ENCODE measurements at places on chromosomes 13 and 19.

- DNase-seq = no peak
Measured at GRCh38 chr13:85230691-85231093, 568.5 kb downstream of the SLITRK6 start.

GRCh38 chr13:110758195-110758805, 44.8 kb downstream of the ING1 start:
- DNase-seq = no peak

- no peak for DNase-seq
Measured at GRCh38 chr13:50766013-50766412, 77.5 kb downstream of the DLEU7 start.

DNA sequence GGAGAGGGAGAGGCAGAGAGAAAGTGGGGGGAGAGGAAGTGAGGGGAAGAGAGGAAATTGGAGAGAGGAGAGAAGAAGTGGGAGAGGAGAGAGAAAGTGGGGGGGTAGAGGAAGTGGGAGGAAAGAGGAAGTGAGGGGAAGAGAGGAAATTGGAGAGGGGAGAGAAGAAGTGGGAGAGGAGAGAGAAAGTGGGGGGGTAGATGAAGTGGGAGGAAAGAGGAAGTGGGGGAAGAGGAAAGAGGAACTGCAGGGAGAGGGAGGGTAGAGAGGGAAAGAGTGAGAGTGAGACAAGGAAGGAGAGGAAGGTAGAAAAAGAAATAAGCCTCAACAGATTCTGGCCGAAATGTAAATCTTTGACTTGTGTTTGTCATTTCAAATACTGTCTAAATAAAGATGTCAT, 146.6 kb downstream of the KLF12 start:
- DNase-seq = no peak

DNA sequence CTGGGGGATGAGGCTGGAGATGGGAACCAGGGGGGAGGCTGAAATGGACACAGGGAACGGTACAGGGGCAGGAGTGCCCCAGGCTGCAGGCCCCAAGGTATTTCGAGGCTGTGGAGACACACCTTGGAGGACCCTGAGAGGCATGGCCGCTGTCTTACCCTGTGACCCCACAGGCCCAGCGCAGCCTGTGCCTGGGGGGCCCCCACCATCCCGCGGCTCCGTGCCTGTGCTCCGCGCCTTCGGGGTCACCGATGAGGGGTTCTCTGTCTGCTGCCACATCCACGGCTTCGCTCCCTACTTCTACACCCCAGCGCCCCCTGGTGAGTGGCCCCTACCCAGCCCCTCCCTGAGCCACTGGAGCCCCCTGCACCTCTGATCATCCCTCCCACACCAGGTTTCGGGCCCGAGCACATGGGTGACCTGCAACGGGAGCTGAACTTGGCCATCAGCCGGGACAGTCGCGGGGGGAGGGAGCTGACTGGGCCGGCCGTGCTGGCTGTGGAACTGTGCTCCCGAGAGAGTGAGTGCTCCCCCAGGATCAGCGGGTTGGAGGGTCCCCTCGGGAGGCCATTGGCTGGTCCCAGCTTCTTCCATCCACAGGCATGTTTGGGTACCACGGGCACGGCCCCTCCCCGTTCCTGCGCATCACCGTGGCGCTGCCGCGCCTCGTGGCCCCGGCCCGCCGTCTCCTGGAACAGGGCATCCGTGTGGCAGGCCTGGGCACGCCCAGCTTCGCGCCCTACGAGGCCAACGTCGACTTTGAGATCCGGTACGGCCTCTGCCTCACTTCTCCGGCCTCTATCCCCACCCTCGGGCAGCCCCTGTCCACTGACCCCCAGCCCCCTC, 16.9 kb upstream of the SPIB start:
- no peak for DNase-seq

- peak; percentile 20 for DNase-seq
Measured at GRCh38 chr13:76687467-76687866, 198.7 kb downstream of the KCTD12 start.

GRCh38 chr19:51319649-51320279, 8.3 kb downstream of the IGLON5 start:
- DNase-seq = no peak

- no peak for DNase-seq
Measured at GRCh38 chr13:33109271-33109697, 93.1 kb downstream of the KL start.

- no peak for DNase-seq
Measured at GRCh38 chr19:29232315-29232852, 19.4 kb upstream of the UQCRFS1 start.

- peak; percentile 4 for DNase-seq
Measured at GRCh38 chr13:43874504-43875092, 4.9 kb downstream of the CCDC122 start.

GRCh38 chr19:31617010-31617585, 267.9 kb upstream of the TSHZ3 start:
- DNase-seq = no peak

DNA sequence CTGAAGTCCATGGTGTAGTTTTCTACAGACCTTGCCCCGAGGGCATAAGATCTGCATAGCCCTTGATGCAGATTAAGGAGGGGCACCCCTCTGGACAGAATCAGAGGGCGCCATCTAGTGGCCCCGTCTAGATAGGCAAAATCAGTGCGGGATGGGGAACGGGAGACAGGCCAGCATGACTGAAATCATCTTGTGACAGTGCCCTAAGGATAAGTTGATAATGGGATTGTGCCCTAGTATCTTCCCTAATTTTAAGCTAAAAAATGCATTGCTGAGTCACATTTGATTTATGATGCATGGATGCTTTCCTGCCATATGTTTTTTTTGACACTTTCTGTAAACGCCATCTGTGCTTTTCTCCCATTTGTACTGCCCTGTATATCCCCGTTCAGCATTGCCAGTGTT, 19.0 kb upstream of the GPI start:
- DNase-seq = peak; percentile 8

GRCh38 chr13:24693862-24694471, 13.8 kb downstream of the ATP12A start:
- no peak for DNase-seq

DNA sequence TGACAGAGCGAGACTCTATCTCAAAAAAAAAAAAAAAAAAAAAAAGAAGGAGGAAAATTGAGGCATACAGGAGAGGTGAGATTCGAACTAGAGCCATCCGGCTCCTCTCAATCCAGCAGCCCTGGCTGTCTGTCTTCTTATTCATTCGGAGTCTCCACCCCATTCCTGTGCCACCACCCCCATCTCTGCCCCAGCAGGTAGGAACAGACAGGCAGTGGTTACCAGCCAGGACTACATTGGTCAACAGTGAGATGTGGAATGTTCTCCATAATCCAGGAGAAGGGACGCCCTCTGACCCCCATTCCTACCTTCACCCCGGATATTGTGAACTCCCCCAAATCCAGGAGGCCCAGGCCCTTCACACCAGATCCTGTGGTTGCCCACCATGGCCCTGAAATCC, 6.6 kb upstream of the S1PR2 start:
- no peak for DNase-seq

- DNase-seq = no peak
Measured at GRCh38 chr13:97875218-97875617, 78.3 kb upstream of the IPO5 start.

DNA sequence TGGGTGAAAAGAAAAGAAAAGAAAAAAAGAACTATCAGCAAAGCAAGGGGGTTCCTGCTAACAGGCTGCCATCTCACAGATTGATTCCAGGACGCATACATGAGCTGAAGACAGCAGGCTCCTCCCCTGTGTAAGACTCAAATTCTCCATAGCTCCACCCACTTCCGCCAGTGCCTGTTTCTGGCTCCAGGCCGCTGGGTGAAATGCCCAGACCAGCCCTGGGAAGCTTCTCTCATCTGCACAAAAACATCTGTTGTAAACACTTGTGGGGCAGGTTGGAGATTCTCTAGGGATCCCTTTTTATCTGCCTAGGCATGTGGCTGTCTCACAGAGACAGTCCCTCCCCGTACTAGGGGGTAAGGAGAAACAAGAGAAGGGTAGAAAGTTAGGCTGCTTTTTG, 1054.4 kb upstream of the SPRY2 start:
- no peak for DNase-seq

- DNase-seq = no peak
Measured at GRCh38 chr13:37636701-37637100, 38.1 kb upstream of the POSTN start.

DNA sequence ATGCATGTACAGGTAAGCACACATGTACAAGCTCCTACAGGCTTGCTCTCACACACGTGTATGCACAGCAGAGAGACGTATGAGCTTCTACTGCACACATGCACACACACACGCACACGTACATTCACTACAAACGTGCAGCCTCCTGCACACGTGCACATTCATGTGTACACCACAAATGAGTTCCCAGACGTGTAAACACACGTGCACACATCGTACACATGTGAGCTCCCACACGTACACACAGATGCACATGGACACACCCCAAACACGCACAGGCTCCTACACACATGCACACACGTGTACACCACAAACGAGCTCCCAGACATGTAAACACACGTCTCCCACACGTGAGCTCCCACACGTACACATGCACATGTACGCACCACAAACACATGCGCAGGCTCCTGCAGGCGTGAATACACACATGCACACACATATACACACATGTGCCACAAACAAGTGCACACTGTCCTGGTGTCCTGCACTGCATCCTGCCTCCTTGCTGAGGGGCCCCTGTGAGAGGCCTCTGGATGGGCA, 83.7 kb upstream of the MCF2L start:
- no peak for DNase-seq

Measured in KG1 (cell line).